ENCODE measurements at places on chromosomes 6 and 20.

GRCh38 chr6:165889636-165890403 is 226.8 kb upstream of the PDE10A start:
- no peak for DNase-seq

DNA sequence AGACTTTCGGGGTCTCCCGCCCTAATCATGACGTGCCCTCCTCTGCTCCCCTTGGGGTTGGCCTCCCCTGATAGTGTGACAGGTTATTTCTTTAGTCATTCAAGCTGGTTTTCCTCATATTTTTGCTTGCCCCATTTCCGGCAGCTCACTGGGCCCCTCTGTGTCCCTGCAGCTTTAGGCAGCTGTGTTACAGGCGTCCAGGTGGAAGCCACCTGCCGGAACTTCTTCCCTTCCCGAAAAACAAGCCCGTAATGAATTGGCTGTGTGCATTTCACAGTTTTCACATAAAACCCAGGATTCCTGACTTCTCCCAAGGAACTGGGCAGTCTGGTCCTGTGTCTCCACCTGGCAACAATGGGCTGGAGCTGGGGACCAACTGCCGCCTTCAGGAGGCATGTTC is 52.6 kb downstream of the EDN3 start:
- no peak for DNase-seq

- DNase-seq = no peak
Observed at GRCh38 chr6:96898241-96898851, 655 bp upstream of the NDUFAF4 start.

GRCh38 chr6:150511313-150511712 is 88.4 kb upstream of the PLEKHG1 start:
- DNase-seq = no peak

DNA sequence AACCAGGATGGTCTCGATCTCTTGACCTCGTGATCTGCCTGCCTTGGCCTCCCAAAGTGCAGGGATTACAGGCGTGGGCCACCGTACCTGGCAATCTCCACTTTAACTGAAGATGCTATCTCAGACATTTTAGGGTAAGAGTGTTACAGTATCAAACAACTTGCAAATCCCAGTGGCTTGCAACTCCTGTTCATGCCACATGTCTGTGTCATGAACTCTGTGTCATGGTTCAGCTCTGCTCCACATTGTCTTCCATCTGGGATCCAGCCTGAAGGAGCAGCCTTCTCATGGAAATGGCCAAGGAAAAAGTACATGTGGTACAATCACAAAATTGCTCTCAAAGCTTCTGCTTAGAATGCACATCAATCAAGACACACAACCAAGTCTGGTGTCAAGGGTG is 114.9 kb downstream of the MAP3K5 start:
- DNase-seq = no peak

- DNase-seq = no peak
Observed at GRCh38 chr6:129130959-129131681, 248.2 kb downstream of the LAMA2 start.

DNA sequence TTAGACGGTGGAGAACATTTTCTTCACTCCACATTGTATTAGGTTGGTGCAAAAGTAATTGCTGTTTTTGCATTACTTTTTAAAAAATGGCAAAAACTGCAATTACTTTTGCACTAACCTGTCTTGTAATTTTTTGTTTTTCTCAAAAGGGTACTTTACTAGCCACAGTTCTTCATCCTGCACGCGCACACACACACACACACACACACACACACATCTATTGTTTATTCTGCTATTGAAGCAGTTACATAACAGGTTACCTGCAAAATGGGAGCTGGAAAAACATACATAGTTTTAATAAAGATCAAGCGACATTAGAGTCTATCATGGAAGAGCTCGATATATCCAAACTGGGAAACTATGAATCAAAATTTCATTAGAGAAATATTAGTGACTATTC is 235.2 kb downstream of the SIM1 start:
- peak; percentile 87 for DNase-seq

- DNase-seq = no peak
Observed at GRCh38 chr6:147117011-147117410, 87.2 kb upstream of the STXBP5 start.

GRCh38 chr20:22248051-22248667 is 336.2 kb downstream of the FOXA2 start:
- no peak for DNase-seq

GRCh38 chr6:83113258-83113657 is 45.8 kb downstream of the DOP1A start:
- DNase-seq = no peak

DNA sequence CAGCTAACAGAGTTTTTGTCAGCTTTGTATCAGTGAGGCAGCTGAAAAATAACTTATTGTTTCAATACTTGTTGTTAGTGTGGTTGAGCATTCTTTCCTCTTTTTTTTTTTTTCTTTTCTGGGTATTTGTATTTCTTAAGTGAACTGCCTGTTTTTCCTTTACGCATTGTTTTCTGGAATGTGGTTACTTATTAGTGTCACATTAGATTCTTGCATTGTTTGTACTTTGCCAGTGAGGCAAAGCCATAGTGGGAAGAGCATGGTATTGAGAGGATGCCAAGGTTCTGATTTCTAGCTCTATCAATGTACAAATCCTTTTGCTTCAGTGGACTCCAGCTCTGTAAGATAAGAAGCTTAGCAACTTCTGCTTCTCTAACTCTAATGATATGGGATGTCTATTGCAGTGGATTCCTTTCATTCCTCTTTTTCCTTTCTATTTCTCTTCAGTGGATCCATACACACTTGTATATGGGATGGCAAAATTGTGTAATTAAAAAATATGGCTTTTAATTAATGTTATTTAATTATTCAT is 3.9 kb downstream of the CDKAL1 start:
- no peak for DNase-seq

- DNase-seq = no peak
Observed at GRCh38 chr6:112288475-112288874, 34.1 kb upstream of the LAMA4 start.

DNA sequence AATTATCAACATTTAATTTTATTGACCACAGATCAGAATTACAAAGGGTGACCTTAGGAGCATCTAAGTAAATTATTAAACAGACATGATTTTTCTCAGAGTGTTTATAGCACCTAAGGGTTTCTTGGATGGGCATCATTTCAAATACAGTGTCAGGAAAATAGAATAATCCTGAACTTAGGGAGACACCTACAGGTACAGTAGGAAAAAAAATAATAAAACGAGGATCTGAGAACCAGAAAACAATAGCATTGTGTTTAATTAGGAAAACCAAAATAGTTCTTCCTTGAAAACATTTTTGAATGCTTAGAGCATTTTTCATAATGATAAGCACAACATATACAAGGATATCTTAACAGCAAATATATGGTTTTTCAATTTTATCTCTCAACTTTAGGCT is 39.2 kb downstream of the MMUT start:
- DNase-seq = no peak

- no peak for DNase-seq
Observed at GRCh38 chr6:49401063-49401462, 62.0 kb downstream of the MMUT start.

DNA sequence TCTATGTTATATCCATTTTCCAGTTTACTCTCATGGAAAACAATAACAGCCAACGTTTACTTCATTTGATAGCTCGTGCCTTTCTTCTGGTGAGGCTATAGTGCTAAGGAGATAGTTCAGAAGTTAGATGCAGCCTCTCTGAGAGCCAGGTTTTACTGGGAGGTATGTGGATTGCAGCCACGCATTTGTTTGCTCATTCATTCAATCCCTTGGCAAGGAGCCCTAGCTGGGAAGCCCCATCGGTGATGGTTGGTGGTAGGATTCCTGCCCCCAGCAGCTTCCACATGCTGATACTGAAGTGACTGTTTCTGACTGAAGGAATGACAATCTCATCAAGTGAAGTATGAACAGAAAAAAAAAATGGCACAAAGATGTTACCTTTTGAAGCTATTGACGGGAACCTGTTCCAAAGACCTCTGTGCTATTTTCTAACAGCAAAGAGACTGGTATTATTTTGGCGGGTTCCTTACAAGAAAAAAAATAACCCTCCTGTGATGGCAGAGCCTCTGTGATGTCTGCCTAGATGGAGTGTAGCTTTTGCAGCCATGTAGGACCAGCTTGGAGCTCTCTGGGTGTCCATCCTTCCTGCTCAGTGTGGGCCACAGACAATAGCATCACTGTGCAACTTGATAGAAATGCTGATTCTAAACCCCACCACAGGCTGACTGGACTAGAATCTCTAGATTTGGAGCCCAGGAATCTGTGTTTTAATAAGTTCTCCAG is 30.6 kb downstream of the SNAP25 start:
- no peak for DNase-seq

GRCh38 chr20:50395251-50395729 is 114.9 kb upstream of the PTPN1 start:
- DNase-seq = no peak

- DNase-seq = no peak
Observed at GRCh38 chr20:57433657-57434389, 42.6 kb downstream of the RBM38 start.

DNA sequence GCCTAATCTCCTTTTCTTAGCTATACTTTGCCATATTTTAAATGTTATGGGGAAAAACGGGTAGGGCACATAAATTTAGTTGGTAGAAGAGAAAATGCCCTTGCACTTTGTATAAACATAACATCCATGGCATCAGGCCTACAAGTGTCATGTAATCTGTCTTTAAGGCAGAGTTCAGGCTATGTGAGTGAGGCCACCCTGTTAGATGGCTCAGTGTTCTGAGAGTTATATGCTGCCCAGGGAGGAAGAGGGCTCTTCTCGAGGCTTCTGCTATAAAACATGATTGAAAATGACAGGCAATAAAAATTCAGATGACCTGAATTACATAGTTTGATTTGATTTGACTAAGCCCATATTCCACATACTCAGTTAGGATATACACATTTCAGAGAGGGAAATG is 553.6 kb upstream of the MAP3K7 start:
- DNase-seq = no peak

GRCh38 chr20:8777911-8778310 is 291.0 kb upstream of the PLCB4 start:
- no peak for DNase-seq

DNA sequence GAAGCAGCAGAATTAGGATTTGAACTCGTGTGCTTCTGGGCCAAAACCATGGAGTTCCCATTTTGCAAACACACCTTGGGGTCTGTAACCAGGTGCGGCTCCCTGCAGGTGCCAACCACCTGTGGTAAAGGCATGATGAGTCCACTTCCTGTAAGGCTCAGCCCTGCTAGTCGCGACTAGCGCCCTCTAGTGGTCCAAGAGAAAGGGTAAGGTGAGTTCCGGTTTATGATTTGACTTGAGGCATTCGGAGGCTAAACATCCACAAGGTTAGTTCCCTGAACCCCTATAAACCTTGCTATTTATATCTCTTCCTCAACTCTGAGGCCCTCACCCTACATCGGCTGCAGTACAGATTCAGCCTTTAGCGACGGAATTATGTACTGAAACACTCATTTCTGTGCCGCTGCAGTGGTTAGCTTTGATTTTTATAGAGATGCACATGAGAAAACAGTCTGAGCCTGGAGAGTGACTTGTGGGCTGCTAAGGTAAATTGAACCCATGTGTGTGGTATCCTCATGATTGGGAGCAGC is 173.4 kb downstream of the PLCB1 start:
- DNase-seq = peak; percentile 9

- no peak for DNase-seq
Observed at GRCh38 chr6:83182114-83182513, 11.0 kb downstream of the PGM3 start.

GRCh38 chr6:46135176-46135575 is 5.4 kb downstream of the ENPP4 start:
- no peak for DNase-seq

DNA sequence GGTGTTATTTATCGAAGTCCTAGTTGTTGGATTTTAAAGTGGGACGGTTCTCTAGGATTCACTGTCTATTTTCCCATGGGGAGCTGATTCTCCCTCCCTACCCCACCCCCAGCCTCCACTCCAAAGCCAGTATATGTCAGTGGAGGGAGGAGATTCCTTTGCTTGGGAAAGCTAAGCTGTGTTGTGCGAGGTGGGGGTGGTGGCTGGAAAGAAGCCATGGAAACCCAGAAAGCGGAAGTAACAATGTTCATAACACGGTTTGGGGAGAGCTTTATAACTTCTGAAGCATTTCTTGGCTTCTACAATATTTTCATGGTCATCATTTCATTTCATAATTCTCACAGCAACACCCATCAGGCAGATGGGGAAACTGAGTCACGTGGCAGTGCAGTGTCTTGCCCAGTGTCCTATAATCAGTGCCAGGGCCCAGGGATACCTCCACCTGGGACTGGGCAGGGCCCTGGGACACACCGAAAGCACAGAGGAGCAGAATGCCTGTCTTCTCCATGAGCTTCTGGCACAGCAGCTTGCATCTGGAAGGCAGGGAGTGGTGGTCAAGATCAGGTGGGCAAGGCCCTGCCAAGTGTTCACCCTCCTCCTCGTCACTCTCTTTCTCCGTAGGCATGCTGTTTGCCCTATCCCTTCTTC is 4.5 kb downstream of the SUN5 start:
- no peak for DNase-seq

- no peak for DNase-seq
Observed at GRCh38 chr6:109311471-109311870, 70.8 kb downstream of the CD164 start.

- peak; percentile 68 for DNase-seq
Observed at GRCh38 chr6:117483004-117483644, 650 bp downstream of the DCBLD1 start.

DNA sequence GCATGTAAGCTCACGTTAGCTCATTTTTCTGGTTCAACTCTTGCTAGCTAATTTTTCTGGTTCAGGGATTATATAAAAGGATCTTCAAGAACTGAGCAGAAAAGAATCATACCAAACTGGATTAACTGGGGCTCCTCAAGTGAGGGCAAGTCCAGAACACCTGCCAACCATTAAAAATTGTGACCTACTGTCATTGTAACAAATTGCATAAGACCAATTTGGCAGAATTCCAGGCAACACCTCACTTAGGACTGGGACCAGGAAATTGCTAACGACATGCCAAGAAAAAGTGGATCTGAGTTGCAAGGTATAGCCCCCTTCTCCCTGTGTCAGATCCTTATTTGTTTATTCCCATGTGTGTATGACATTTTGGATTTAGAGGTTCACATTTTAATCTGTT is 216.6 kb downstream of the HIVEP2 start:
- peak; percentile 59 for DNase-seq

GRCh38 chr6:166556863-166557322 is 29.6 kb downstream of the RAMACL start:
- DNase-seq = peak; percentile 82

DNA sequence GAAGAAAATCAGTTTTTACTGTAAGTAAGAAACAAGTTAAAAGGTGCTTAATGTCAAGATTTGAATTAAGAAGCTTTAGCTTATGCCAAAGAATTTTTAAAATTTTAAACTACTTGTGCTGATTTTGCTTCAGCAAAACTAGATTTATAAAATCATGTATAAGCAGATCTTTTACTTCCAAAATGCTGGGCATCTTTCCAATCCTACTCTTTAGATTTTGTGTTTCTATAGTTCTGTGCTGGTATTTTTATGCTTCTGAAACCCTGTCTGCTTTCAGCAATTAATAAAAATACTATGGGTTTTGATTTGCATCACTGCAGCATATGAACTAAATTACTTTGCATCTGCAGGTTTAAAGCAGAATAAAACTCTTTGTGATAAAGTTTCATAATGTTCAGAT is 238.6 kb upstream of the RNF217 start:
- no peak for DNase-seq

Data from NCI-H774 (cell line).